Fibroblast of lung (primary cell): ENCODE measurements at places on chromosomes 3 and 15.

DNA sequence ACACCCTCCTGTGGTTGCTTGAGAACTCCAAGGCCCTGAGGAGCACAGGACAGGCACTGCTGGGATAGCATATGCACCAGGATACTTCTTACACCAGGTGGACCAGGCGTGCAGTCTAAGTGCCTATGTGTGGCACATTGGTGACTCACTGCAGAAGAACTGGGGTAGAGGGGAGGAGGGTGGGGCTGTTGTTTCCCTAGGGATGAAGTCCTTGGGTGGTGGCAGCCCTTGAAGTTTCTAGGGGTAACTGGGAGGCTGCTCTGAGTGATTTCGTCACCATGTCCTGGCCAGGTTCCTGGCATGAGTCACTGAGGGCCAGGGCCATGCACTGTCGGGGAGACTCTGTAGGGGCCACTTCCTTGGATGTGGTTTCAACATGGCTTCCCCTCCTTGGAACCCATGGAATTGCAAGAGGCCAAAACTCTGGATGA lies 15.9 kb downstream of the MYZAP start:
- DNase-seq, result peak; percentile 80

GRCh38 chr3:54756330-54756731 lies 171.5 kb downstream of the LRTM1 start:
- DNase-seq, result peak; percentile 90

DNA sequence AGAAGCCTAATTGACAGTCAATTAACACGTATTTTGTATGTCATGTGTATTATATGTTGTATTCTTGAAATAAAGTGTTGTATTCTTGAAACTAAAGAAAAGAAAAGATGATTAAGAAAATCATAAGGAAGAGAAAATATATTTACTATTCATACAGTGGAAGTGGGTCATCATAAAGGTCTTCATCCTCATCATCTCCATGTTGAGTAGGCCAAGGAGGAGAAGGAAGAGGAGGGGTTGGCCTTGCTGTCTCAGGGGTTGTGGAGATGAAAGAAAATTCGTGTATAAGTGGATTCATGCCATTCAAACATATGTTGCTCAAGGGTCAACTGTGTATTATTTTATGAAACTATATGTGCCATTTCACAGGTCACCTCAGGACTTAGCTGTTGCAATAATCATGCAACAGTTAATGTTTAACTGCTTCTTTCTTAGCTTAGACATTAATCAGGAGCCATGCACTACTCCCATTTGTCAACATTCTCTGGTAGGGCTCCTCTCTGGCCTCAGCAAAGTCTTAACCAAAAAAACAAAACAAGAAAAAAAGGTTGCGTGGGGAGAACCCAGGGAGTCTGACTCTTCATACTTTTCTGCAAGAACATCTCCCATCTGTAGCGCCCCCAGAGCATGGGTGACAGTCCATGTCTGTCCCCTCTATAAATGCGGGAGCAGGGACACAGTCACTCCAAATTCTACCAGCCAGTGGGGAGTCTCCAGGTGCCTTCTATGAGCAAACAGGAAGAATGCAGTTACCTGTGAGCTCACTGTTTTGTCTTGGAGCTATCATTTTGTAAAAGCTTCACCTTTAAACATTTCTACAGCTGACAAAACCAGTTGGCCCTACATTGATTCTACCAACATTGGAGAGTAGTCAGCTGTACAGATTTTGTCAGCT lies 19.9 kb upstream of the LRRC2 start:
- no peak for DNase-seq

- peak; percentile 86 for DNase-seq
Measured at GRCh38 chr3:16309558-16309957, 44.5 kb downstream of the OXNAD1 start.

GRCh38 chr15:92901995-92902394 lies 1.9 kb downstream of the CHD2 start:
- no peak for DNase-seq

DNA sequence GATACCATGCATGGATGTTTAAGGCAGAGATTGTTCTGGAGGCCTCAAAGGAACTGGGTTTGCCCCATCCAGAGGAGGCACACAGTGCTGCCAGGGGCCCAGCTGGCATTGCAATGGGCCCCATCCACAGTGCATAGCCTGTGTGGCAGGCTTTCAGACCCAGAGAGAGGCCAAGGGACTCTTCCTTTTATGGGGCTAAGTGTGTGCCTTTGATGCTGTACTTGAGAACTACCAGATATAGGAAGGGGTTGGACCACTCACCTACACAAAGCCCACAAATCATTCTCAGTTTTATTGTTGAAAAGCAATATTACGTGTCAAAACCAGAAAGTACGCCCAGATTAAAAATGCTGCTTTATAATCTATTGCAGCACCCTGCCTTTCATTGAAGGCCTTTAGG lies 134.9 kb downstream of the EPHB1 start:
- DNase-seq, result no peak

DNA sequence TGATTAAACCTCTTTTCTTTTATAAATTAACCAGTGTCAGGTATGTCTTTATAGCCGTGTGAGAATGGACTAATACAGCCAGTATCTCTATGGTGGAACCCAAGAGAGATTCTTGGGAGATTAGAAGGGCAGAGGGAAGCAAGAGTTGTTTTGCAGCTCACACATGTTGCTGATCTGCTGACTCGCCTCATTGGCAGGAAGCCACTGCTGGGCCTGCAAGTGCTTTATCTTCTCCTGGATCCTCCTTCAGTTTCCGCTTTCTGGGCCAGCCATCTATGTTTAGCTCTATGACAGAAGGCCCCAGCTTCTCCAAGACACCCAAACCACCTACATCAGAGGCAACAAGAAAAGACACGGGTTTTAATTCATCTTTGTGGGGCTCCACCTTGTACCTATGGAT lies 23.4 kb upstream of the GALNT15 start:
- DNase-seq, result peak; percentile 93

DNA sequence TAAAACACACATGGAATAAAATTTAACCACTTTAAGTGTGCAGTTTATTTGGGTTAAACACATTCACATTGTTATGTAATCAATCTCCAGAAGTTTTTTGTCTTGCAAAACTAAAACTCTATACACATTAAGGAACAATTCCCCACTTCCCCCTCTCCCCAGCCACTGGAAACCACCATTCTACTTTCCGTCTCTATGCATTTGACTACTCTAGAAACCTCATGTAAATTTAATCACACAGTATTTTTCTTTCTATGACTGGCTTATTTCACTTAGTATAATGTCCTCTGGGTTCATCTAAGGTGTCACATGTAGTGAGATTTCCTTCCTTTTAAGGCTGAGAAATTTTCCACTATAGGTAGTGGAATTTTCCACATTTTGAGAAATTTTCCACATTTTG lies 568.7 kb upstream of the UBE2E2 start:
- no peak for DNase-seq

- DNase-seq, result peak; percentile 33
Measured at GRCh38 chr3:42214565-42215283, 51.3 kb downstream of the CCK start.

- DNase-seq, result no peak
Measured at GRCh38 chr3:53630547-53630946, 136.1 kb downstream of the CACNA1D start.

GRCh38 chr3:68666429-68667136 lies 265.8 kb downstream of the TAFA4 start:
- no peak for DNase-seq

DNA sequence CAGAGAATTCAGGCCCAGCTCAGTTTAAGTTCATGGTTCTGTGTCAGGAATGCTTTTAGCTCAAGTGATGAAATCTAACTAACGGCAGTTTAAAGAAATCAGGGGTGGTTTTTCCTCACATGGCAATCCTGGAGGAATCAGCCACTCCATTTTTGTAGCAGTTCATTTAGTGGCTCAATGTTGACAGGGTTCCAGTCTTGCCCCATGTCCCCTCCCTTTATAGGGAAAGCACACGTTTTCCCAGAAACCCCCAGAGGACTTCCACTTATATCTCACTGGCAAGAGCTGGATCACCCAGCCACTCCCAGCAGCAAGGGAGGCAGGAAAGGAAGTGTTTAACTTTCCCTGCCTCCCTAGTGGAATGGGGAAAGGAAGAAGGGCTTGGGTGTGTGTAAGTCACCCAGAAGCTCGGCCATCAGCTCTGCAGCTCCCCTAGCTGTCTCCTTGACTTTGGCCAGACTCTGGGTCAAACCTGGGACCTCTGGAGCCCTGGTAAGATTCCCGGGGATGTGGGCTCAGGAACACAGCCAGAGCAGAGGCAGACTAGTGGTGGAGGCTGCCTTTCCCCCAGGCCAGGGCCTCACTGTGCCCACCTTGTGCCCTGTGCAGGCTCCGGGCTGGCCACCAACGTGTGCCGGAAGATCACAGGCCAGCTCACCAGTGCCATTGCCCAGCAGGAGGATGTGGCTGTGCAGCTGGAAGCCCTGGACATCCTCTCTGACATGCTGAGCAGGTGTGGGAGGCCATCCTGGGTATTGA lies 11.3 kb downstream of the CAND2 start:
- DNase-seq, result no peak

- no peak for DNase-seq
Measured at GRCh38 chr3:171121801-171122200, 95.3 kb upstream of the SLC2A2 start.

GRCh38 chr15:61474796-61475195 lies 245.7 kb upstream of the RORA start:
- DNase-seq, result peak; percentile 3

GRCh38 chr3:151262871-151263525 lies 15.3 kb downstream of the P2RY14 start:
- no peak for DNase-seq

- DNase-seq, result peak; percentile 72
Measured at GRCh38 chr3:65146179-65146578, 458.4 kb upstream of the ADAMTS9 start.

- DNase-seq, result no peak
Measured at GRCh38 chr3:122406198-122406597, 9.7 kb downstream of the WDR5B start.

DNA sequence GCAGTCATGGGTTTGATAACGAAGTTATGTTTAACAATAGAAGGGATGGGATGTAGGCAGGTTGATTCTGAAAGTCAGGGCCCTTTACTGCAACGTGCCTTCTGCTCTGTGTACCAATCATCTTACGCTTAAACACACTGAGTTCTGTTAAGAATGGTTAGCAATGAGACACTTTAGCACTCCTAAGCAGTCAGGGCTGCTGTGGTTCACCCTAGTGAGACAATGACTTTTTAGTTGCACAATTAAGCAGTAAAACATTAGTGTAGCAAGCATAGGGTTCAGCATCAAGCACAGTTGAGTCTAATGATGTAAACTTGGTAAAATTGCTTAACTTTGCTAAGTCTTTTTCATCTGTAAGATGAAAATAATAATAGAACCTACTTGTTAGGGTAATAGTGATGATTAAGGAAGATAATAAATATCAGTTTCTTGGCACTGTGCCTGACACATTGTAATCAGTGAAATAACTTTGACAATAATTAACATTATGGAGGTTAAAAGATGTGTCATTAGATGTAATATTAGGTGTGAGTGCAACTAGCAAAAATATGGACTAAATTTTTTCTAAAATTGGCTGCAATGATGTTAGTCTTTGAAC lies 484.2 kb upstream of the THBS1 start:
- DNase-seq, result no peak

- DNase-seq, result no peak
Measured at GRCh38 chr3:188031121-188031520, 122.8 kb upstream of the LPP start.

GRCh38 chr3:55296030-55296429 lies 191.1 kb downstream of the WNT5A start:
- DNase-seq, result peak; percentile 43

GRCh38 chr3:38763569-38763968 lies 52.4 kb downstream of the SCN10A start:
- DNase-seq, result no peak

DNA sequence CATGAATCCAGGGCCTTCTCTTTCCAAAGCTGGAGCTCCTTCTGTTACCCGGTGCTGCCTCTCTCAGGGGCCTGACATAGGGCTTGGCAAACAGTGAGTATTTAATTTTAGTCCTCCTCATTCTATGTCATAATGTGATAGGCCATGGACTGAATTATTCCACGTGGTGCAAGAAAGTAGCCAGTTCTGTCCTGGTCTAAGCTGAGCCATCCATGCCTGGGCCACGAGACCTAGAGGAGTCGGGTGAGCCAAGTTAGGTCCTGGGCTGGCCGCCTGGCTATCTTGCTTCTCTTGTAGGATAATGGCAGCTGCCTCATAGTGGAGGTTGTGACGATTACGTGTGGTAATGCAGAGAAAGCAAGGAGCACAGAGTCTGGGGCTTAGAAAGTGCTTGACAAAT lies 170.6 kb downstream of the FAM43A start:
- no peak for DNase-seq

DNA sequence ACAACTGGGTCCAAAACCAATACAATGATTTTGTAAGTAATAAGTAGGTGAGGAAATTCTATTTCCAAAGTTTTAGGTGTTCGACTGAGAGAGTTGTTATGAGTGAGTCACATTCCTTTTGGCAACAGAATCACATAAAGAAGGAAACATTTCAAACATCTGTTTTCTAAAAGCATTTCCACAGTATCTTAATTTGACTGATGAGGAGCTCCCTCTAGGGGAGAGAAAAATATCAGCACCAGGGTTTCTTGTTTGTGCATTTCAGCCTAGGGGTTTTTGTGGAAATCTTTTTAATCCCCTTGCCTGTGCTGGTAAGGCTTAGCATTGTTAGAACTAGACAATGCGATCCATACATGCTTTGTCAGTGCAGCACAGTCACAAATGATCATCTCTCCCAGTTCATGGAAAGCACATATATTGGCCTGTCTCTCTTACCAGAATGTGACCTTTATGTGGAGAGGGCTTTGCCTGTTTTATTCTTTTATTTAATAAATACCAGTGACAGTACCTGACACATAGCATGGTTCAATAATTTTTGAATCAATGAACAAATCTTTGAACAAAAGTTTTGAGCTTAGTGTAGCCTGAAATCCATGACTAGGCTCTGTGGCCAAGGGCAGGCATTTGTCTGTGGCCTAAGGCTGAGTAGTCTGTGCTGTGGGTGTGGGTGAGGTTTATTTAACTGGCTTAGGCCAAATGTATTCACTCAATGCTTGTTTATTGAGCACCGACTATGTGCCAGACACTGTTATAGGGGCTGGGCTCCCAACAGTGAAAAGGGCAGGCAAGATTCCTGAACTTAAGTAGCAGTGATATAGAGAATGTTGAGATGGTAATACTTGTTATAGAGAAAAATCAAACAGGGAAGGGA lies 21.1 kb upstream of the IQCF6 start:
- peak; percentile 72 for DNase-seq

DNA sequence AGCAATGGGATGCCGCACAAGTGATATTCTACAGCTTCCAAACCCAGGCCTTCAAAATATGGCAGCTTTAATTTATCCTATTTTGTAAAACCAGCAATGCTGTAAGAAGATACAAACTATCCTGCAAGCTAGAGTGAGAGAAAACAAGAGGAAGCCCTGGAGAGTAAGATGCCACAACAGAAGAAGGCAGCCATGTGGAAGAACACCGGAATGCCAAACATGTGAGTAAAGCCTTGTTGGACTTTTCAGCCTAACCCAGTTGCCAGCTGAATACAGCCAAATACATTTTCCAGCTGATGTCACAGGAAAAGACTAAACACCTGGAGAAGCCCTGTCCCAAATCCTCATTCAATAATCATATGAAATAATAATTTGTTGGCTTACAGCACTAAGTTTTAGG lies 1115.1 kb upstream of the CADM2 start:
- DNase-seq, result no peak

- no peak for DNase-seq
Measured at GRCh38 chr15:77525907-77526594, 105.4 kb downstream of the HMG20A start.
